ENCODE measurements at places on chromosomes 3 and 15.

GRCh38 chr3:172209333-172210321 lies 170.2 kb downstream of the FNDC3B start:
- no peak for DNase-seq

DNA sequence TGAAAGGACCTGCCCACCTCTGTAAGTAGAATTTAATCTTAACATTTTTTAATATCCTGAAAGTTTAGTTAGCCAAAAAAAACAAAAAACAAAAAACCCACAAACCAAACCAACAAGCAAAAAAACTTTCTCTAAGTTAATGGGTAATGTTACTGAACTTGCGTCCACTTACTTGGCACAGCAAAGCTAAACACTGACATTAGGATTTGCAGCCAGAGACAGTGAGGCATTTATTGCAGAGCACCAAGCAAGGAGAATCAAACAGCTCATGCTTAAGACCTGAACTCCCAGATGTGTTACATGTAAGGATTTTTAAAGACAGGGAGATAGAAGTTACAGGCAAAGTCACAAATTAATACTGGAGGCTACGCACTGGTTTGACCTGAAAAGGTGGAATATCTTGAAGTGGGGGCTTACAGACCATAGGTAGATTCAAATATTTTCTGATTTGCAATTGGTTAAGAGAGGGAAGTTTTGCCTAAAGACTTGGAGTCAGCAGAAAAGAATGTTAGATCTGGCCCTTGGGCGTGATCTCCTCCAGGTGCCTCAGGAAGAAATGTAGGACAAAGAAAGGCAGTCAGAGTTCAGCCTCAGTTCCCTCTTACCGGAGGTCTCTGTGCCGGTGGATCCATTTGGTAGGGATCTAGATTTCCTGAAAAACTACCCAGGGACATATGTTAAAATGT lies 205.0 kb downstream of the ADAMTSL3 start:
- no peak for DNase-seq

GRCh38 chr3:52221563-52222318 lies 3.7 kb downstream of the TLR9 start:
- peak; percentile 47 for DNase-seq

- no peak for DNase-seq
Measured at GRCh38 chr3:72821161-72821781, 27.0 kb downstream of the SHQ1 start.

DNA sequence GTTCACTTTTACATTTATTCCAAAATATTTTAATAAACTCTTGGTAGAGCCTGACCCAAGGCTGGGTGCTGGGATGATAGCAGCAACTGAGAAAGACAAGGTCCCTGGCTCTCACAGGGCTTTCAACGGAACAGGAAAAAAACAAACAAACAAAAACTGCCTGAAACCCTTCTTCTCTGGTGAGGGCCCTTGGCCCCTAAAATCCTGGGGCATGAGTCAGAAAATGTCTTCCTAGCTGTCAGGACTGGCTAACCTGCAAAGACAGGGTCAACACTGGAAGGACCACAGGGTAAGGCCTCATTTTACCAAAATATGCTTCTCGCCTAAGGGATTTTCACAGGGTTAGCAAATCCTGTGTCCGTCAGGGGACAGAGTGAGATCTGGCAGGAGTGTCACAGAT lies 45.7 kb upstream of the WNT5A start:
- DNase-seq = no peak

DNA sequence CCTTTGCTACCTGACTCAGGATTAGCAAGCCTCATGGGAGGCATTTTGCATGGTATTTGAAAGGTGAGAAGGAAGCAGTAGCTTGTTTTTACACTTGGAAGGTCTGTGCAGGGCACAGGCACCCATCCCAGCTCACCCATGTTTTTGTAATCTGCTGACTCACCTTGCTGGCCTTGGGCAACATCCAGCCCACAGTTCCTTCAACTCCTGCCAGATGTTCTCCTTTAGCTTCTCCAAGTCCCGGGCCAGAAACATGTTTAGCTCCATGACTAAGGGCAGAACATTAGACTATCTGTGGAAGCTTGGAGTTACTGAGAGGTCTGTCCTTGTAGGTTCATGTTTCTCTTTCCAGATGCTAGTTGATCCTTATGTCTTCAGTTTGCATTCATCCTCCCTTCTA lies 12.4 kb upstream of the ZNF770 start:
- DNase-seq = no peak
